ENCODE measurements at places on chromosomes 1 and 21. TPM values are rescaled to one million over a fixed set of nuclear protein-coding genes. Genes with fewer than 3 reads are reported as not detected.
A peak's percentile ranks its signal among the peaks of the same experiment; 100 is the strongest.

- DNase-seq = peak; percentile 11
These were observed 25.3 kb downstream of the SLC30A7 start for GRCh38 chr1:100921110-100921706.

GRCh38 chr1:197268012-197268411 lies at the start of gene CRB1:
Gene CRB1 (plus strand): TSS chr1:197268252. CDS start chr1:197268413, 161 bp downstream.
- no peak for DNase-seq

GRCh38 chr1:171438441-171438840 lies 46.9 kb upstream of the PRRC2C start:
- DNase-seq = no peak

TAS1R1 gene
- not detected for polyA plus RNA-seq

GRCh38 chr1:168945870-168946269 lies 160.6 kb upstream of the ATP1B1 start:
- DNase-seq = peak; percentile 43

DNA sequence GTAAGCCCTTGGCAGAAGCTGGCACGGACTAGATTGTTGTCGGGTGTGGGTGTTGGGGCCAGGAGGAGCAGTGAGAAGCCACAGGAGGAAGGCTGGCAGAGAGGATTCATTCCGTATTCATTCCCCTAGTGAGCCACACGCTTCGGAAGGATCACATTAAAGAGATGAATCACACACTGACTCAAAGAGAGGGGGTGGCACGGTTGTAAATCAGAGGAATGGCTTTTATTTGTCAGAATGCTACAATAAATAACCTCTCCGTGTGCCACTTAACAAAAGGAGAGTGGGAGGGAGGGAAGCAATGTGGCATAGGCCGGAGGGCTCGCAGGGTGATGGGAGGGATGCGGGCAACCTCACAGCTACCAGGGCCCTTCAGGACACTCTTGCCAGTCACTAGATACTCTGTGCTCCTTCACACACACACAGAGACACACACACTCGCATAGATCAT lies 135.5 kb downstream of the HIVEP3 start:
- no peak for DNase-seq

SNX7 gene
- 24.8 TPM for polyA plus RNA-seq

GRCh38 chr21:26120828-26121227 lies 49.7 kb downstream of the APP start:
- DNase-seq = no peak

GRCh38 chr21:42532466-42533181 lies 19.0 kb downstream of the SLC37A1 start:
- peak; percentile 81 for DNase-seq

EPHA8 gene
- polyA plus RNA-seq = 0.12 TPM

CATSPERE gene
- 0.15 TPM for polyA plus RNA-seq

GRCh38 chr1:150564051-150564991 lies 15.1 kb downstream of the MCL1 start:
- no peak for DNase-seq

SRM gene
- polyA plus RNA-seq = 158 TPM

CXADR gene
- 9.2 TPM for polyA plus RNA-seq

- no peak for DNase-seq
These were observed 15.2 kb downstream of the RGS4 start for GRCh38 chr1:163084330-163084729.

DNA sequence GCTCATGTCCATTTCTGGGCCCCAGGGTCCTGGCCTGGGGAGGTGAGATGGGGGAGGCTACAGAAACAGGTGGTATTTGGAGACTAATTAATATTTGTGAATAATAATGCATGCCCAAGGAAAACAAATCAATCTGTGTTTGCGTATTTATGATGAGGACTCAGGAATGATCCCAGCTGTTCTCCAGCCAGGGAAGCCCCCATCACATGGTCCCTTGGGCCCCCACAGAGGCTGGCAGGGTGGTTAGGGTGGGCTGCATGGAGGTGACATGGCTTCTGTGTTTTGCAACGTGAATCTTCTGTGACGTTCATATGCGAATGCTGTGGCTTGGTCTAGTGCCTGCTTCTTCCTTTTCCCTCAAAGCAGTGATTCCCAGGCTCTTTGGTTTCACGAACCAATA lies 10.5 kb downstream of the PTPRF start:
- DNase-seq = no peak

VCAM1 gene
- polyA plus RNA-seq = 2.8 TPM

- DNase-seq = no peak
These were observed 16.6 kb upstream of the RAP1A start for GRCh38 chr1:111602974-111603373.

- no peak for DNase-seq
These were observed 28.2 kb downstream of the UROD start for GRCh38 chr1:45040297-45040696.

LCK gene
- polyA plus RNA-seq = 0.29 TPM

- no peak for DNase-seq
These were observed 56.8 kb upstream of the ABCG1 start for GRCh38 chr21:42161956-42162681.

- no peak for DNase-seq
These were observed 16.1 kb downstream of the LRP8 start for GRCh38 chr1:53311702-53312305.

DNA sequence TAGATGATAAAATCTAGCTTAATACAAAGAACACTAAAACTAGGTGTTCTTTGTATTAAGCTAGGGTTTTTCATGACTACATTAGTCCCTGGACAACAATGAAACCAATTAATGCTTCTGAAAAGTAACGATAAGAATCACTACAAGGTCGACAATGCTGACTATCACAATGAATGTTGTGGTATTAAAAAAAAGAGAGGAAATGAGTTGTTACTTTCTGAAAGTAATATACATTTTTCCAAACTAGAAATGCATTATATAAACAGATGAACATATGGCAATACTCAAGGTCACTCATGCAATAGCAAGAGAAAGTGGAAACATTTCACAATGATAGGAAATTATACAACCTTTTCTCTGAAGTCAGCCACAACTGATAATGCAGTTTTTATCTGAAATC lies 19.0 kb downstream of the DPH5 start:
- no peak for DNase-seq

- no peak for DNase-seq
These were observed 155.4 kb upstream of the DUSP10 start for GRCh38 chr1:221897321-221897721.

DNA sequence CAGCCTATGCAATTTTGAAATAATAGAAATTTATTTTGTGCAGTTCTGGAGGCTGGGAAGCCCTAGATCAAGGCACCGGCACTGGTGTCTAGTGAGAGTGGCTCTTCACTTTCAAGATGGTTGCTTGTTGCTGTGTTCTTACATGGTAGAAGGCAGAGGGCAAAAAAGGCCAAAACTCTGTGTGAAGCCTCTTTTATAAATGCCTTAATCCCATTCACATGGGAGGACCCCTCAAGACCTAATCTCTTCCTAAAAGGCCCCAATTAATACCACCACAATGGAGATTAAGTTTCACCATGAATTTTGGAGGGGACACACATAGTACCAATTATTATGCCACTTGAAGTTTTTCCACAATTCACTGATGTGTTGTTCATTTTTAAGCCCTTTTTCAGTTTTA lies 21.0 kb downstream of the PRKAB2 start:
- DNase-seq = no peak

- no peak for DNase-seq
These were observed 27.0 kb upstream of the IER5 start for GRCh38 chr1:181061487-181061886.

DNA sequence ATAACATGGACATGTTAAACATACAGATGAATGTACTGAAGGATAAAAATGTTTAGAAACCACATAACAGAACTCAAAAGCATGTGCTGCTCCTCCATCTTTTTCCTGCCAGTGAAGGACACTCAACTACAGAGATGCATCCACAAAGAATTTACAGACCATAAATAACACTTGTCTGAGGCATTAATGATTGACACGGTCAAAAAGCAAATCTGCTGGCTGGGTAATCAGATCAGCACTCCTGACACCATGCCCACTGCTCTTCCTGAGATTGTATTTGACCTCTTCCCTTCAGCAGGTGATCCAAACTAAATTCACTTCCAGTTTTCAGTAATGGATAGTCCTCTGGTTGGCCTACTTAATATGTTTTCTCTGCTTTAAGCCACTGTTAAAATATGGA lies 6.6 kb downstream of the CREG1 start:
- no peak for DNase-seq

DNA sequence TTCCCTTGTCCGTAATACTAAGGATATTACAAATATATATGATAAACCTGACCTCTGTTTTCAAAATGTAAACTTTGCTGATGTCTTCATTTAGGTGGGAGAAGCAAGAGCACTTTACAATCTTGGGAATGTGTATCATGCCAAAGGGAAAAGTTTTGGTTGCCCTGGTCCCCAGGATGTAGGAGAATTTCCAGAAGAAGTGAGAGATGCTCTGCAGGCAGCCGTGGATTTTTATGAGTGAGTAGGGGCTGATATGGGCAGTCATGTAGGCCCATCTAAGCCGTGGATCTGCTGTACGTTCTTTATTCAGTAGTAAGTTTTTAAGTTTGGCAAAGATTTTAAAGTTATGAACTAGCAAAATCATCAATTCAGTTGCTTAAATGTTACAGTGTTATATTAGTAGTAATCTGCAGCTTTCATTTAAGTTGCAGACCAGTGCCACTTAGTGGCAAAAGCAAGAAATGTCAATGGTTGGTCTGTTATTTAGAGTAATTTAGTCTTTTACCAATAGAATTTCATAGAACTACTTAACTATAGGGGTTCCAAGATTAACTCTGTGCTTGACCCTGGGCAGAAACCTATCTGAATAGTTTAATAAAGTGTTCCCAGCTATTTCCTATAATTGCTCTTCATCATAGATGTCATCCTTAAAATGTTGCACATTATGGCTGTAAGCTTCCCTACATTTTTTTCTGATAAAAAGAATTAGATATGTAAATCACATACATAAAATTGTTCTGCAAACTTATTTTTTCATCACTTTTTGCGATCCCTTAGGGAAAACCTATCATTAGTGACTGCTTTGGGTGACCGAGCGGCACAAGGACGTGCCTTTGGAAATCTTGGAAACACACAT lies 21.3 kb downstream of the GPSM2 start:
- no peak for DNase-seq

GRCh38 chr21:35136106-35136505 lies 87.0 kb upstream of the RUNX1 start:
- DNase-seq = no peak

MXRA8 gene
- polyA plus RNA-seq = 35.6 TPM

DNA sequence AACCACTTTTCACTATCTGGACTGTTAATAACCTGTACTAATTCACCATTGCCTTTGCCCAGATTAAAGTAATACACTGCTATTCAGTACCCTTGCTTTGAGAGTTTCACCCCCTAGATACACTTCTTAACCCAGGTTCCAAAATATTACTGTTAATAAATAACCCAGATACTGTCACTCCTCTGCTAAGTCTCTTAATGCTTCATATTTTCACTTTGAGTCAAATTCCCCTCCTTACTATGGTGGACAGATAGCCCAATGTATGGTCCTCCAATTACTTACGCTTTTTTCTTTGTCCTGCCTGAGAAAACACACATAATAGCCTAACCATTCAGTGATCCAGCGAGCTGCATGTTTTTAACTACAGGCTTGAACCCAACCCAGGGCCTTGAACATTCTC lies 152.5 kb downstream of the NEGR1 start:
- DNase-seq = no peak

GRCh38 chr1:40352126-40352525 lies 21.4 kb upstream of the SMAP2 start:
- no peak for DNase-seq

CDC7 gene
- polyA plus RNA-seq = 1.3 TPM
